Urinary bladder (tissue), 4 donors: ENCODE measurements at places on chromosomes 12 and 14.
A peak's percentile ranks its signal among the peaks of the same experiment; 100 is the strongest.

DNA sequence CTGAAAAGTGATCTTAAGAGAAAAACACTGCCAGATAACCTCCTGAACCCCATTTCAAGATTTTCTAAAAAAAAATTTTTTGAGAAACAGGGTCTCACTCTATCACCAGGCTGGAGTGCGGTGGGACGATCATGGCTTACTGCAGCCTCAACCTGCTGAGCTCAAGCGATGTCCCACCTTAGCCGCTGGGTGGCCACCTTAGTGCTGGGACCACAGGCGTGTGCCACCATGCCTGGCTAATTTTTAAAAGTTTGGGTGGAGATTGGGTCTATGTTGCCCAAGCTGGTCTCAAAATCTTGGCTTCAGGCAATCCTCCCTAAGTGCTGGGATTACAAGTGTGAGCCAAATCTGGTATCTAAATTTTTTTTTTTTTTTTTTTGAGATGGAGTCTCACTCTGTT, 3.4 kb downstream of the PNMA1 start:
- no peak for DNase-seq

DNA sequence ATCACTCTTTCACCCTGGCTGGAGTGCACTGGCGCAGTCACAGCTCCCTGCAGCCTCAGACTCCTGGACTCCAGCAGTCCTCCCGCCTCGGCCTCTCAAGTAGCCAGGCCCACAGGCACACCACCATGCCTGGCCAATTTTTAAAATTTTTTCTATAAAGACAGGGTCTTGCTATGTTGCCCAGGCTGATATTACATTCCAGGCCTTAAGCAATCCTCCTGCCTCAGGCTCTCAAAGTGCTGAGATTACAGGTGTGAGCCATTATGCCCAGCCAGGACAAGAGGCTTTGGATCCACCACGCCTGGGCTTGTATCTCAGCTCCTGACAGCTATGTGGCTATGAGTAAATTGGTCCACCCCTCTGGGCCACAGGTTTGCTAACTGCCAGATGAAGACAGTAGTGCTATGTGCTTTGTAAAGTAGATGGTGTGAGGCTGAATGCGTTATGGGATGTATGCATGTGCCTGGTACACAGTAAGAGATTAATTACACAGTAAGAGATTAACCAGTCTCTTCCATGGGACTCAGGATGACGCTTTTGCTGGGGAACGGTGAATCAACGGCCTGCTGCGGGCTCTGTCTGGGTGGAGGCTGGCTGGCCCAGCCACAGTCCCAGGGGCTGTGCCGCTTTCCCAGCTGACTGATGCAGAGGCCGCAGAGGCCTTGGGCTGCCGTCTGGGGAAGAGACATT, 53.3 kb upstream of the NCOR2 start:
- DNase-seq = no peak

DNA sequence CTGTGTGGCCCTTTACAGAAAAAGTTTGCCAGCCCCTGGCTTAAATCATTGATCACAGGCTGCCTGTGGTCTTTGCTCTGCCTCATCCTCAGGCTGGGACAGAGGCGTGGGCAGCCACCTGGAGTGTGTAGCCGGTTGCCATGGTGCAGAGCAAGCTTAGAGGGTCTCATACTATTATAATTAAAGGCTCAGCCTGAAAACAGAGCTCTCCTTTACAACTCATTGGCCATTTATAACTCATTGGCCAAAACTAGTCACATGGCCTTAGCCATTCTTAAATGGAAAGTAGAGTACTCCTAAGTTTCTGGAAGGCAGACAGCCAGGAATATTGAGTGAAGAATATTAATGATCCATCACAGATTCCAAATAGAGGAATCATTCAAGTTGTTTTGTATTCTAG, 3.0 kb downstream of the HSP90B1 start:
- DNase-seq = no peak

- no peak for DNase-seq
Observed at GRCh38 chr14:56687123-56687522, 107.5 kb downstream of the TMEM260 start.

DNA sequence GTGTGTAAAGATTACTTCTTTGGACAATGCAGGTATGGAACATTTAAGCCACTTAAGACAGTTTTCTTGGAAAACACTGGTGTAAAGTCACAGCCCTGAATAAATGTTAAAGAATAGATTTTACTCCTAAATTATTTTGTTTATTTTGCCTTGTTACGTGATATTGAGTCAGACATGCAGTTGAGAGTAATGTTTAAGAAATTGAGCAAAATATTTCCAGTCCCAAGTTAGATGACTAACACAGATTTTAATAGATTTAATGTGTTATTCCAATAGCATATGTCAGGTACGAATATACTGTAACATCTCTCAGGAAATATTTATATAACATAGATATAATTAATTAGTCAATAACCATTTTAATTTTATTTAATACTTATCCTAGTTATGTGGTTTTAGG, 1361.7 kb downstream of the FSCB start:
- DNase-seq = no peak

- no peak for DNase-seq
Observed at GRCh38 chr12:42733911-42734310, 144.4 kb upstream of the PRICKLE1 start.

GRCh38 chr12:102959391-102959790, 1.9 kb downstream of the ASCL1 start:
- no peak for DNase-seq

GRCh38 chr14:90159146-90159545, 97.2 kb upstream of the PSMC1 start:
- DNase-seq = no peak

DNA sequence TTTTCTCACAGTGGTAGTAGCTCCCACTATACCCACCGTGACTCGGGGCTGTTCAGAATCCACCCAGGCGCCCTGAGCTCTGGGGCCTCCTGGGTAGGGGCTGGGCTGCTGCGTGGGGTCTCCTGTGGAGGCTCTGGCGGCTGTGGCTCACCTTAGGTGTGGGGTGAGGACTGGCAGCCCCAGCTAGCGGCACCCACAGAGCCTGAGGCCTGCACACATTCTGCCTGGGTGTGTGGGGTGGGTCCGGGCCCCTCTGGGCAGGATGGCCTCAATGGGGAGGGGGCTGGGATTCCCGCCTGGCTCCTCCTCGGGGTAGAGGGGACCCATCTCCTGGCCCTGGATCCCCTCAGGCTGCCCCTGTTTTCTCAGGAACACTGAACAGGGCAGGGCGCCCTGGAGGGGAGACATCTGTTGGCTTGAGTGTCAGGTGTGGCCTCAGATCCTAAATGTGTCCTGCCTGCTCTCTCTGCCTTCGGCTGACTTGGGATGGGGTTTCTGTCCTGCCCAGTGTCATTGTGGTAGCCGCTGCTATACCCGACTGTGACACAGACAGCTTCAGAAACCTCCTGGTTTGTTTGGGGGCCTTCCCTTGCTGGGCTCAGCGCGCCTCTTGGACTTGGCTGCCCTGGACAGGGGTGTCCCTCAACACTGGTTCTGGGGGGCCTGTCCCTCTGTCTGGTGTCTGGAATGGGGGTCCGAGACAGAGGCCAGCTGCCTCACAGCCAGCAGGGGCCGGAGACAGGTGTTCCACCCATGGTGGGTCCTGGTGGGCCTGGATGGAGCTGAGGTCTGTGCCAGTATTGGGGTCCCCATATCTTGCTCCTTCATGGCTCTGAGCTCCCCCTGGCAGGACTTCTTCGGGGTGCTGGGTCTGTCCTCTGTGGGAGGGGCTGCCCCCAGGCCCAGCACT, 354.9 kb downstream of the TMEM121 start:
- no peak for DNase-seq

GRCh38 chr12:2679068-2679815, 115.5 kb upstream of the FKBP4 start:
- DNase-seq = no peak

GRCh38 chr12:105754313-105754712, 384.4 kb downstream of the NUAK1 start:
- DNase-seq = no peak

- DNase-seq = no peak
Observed at GRCh38 chr12:7019043-7019569, 830 bp upstream of the LPCAT3 start.

DNA sequence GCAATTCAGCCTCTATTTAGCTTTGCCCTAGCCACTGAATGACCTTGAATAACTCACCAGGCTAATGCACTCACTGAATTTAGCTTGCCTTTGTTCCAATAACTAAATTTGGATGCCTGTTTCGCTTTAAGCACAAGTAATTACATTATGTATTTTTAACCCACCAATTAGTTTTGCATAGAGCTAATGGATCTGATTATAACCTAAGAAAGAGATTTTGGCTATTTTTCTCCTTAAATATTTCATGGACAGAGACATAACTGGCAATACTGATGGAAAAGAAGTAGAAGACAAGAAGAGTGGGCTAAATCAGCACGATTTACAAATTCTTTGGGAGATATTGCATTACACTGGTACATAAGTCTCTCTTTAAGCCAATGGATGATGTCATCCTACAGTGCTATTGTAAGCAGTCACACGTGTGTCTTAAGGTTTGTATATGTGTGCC, 85.7 kb downstream of the AKAP6 start:
- DNase-seq = no peak

GRCh38 chr14:100523131-100523842, 63.9 kb downstream of the BEGAIN start:
- DNase-seq = no peak

DNA sequence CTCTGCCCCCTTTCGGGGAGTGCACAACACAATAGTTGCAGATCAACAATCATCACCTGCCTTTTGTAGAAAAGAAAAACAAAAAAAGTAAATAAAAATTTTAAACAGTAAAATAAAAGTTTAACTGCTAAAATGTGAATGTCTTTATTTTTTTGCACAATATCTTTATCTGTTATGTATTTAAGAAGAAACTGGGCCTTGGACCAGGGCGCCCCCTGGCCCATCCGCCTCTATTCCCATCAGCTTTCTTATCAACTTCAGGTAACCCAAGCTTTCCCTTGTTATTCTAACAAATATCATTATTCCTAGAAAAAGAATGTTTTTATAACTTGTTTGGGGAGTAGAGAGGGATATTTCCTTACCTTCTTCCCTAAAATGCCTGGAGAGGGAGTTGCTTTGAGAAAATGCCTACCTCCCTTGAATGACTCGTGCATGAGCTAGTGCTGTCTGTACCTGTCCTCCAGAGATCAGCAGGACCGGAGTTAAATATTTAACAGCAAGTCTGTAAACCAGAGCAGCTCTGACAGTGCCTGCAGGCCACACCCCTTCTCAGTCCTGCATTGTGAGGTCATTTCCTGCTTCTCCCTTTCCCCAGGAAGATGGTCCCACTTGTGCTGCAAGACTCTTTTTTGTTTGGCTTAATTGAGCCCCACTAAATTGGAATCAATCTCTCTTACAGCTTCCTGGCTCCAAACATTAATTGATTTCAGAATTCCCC, 192.8 kb upstream of the RGS6 start:
- peak; percentile 68 for DNase-seq

DNA sequence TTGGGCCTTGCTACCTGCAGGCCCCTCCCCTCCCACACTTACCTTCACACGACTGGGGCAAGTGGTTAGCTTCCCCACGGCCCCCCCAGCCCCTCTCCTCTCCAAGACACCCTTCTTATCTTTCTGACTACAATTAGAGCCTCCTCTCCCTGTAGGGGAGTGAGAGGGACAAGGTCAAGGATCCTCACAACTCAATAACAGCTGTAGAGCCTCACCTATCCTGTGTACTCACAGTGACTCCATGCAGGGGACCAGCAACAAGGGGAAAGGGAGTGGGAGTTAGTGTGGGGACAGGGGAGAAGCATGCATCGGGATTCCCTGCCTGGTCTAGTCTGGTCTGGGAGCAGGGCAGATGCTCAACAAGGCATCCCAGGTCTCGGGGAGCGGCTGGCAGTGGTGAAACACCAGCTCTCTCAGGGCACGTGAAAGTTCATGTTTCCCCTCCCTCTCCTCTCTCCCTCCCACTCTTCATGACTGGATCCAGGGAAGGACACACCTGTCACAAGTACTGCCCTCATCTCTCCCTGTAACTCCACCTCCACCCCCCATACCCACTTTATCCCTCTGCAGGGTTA, 45.3 kb downstream of the SMUG1 start:
- DNase-seq = no peak

DNA sequence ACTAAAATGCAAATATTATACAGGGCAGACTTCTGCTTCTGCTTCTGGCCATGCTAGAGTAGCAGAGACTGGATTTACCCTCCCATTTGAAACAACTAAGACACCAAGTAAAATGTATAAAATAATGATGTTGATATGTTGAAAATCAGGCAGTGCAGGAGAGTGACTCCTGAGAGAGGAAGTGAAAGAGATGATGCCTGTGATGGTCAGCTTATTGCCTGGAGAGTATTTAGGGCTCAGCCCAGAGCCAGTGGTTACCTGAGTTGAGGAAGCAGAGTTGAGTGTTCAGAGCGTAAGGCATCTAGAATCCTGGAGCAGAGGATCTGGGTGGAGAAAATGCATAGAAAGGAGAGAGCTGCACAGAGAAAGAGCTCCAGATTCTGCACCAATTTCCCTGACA, 131.8 kb upstream of the C14orf180 start:
- DNase-seq = no peak

- DNase-seq = no peak
Observed at GRCh38 chr12:84634526-84634925, 278.1 kb downstream of the SLC6A15 start.

DNA sequence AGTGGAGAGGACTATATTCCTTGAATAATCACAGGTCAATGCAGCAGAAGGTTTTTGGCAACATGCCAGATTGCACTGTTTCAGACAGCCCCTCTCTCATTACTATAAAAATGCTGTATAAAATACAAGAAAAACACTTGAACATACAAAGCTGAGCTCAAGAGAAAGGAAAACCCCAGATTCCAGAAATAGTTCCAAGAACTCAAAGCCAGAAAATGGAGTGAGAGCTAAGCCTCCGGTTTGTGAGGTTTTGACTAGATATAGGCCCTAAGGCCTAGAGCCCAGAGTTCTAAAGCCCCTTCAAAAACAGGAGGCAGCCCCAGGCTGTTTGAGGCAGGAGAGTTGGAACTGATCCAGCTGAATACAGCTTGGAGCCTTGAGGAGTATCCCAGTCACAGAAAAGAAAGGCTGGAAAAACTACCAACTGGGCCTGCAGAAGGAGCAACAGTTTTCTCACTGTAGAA, 29.4 kb upstream of the ACTN1 start:
- DNase-seq = no peak

DNA sequence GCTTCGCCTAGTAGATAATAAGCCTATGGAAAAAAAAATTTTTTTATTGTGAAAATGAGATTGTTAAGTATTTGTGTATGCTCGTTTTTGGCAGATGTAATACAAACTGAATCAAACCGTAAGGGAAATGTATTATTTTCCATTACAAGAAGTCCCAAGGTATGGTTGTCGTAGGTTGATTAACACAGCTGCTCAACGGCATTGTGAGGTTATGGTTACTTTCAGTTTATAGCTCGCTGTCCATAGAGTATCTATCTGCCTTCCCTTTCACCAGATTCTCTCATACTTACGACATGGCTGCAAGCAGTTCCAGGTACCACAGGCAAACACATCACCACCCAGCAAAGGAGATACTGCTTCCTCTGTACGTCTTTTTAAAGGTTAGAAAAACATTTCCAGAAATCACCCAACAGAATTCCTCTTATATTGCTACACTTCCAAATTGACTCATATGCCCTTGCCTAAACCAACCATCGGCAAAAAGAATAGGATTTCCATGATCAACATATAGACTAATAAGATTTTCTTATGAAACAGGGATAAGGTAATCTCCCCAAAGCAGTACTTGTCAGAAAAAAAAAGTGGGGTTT, 338.6 kb downstream of the SYT1 start:
- no peak for DNase-seq
